ENCODE measurements at places on chromosomes 1 and 21. TPM values are rescaled to one million over a fixed set of nuclear protein-coding genes. Genes with fewer than 3 reads are reported as not detected.

RAD54L gene
- total RNA-seq: 1.8 TPM

CRYAA gene
- not detected for total RNA-seq

DNA sequence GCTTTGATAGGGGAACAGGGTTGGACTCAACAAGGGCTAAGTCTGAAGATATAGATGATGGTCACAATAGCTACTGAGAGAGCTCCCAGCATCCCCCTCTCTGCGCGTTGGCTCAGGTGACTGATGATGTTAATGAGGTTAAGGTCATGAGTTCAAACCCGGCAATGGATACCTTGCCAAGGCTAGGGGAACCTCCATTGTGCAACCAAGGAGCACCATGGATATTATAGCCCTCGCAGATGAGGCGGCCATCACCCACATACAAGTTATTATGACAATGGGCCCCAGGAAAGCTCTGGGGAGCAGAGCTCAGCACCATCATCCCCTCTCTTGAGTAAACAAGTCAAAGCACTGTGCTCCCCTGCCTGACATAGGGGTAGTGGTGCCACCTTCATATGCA is 8.2 kb downstream of the KCNA2 start:
- H3K4me3 ChIP-seq: no peak overlapping the region
- H3K4me1 ChIP-seq: no peaks in the 10 kb centered on the region
- no peaks in the 10 kb centered on the region for H3K36me3 ChIP-seq
- DNase-seq: no peak
- no peaks in the 10 kb centered on the region for H3K27me3 ChIP-seq
- H3K27ac ChIP-seq: no peak overlapping the region

- H3K36me3 ChIP-seq: no peaks in the 10 kb centered on the region
- no peak for DNase-seq
- no peaks in the 10 kb centered on the region for H3K27me3 ChIP-seq
- H3K4me1 ChIP-seq: peaks cover 19% of the 10 kb centered on the region
- H3K4me3 ChIP-seq: no peak overlapping the region
- H3K27ac ChIP-seq: peak overlapping the region; percentile 51
Observed at GRCh38 chr1:160576390-160576789, 2.9 kb downstream of the CD84 start.

DNA sequence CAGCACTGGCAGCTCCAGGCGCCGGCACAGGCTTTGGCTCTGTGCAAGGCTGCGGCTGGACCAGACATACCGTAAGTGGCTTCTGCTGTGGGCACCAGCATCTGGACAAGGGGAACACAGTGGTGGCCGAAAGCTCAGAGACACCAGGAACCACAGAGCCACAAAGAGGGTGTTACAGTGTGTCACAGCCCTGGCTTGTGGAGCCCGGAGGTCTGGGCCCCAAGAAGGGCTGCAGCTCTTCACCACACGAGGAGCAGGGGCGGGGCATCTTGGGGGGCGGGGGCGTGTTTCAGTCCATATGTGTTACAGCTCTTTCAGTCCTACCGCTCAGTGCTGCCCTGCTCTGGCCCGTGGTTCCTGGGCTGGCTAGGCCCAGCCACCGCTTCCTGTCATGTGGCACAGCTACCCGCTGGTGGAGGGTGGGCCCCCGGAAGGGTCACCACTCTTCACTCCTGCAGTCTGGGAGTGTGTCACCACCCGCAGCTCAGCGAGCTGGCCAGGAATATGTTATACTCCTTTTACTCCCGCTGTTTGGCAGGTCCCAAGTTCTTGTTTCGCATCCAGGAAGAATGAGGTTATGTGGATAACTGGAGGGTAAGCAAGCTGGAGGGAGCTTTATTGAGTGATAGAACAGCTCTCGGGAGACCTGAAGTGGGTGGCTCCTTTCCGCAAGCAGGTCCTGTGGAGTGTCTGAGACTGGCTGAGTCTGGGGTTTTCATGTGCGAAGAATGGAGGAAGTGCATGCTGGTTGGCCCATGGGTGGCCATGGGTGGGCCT is 3.3 kb upstream of the LSM10 start:
- H3K4me1 ChIP-seq: peaks cover 50% of the 10 kb centered on the region
- DNase-seq: peak; percentile 70
- peak overlapping the region; percentile 98 for H3K27ac ChIP-seq
- H3K27me3 ChIP-seq: no peaks in the 10 kb centered on the region
- H3K4me3 ChIP-seq: peak overlapping the region; percentile 58
- H3K36me3 ChIP-seq: no peaks in the 10 kb centered on the region

GRCh38 chr1:31560394-31560793 is 15.9 kb upstream of the TINAGL1 start:
- no peak for DNase-seq
- H3K4me3 ChIP-seq: no peak overlapping the region
- no peaks in the 10 kb centered on the region for H3K36me3 ChIP-seq
- H3K27me3 ChIP-seq: no peaks in the 10 kb centered on the region
- H3K4me1 ChIP-seq: no peaks in the 10 kb centered on the region

DNA sequence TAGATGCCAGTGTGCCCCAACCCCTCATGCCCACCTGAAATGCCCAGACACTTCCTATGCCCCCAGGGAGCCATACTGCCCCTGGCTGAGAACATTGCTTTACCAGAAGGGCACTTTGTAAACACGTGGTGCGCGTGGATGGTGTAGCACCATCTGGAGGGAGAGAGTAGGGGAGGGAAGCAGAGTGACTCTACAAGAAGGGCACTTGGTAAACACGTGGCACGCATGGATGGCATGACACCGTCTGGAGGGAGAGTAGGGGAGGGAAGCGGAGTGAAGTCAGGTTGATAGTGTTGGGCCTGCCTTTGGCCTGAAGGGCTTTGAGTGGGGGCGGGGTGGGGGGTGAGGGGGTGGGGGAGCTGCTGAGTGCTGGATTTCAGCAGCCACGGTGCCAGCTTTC is 324.0 kb upstream of the VAMP3 start:
- H3K27me3 ChIP-seq: no peaks in the 10 kb centered on the region
- H3K4me3 ChIP-seq: no peak overlapping the region
- no peaks in the 10 kb centered on the region for H3K36me3 ChIP-seq

ZMYND12 gene
- total RNA-seq: 1.1 TPM

LCE1E gene
- not detected for total RNA-seq

GRCh38 chr1:20719871-20720620 is 2.2 kb upstream of the KIF17 start:
- H3K4me1 ChIP-seq: peaks cover 12% of the 10 kb centered on the region
- no peak for DNase-seq
- peaks cover 12% of the 10 kb centered on the region for H3K27me3 ChIP-seq
- no peak overlapping the region for H3K4me3 ChIP-seq
- no peaks in the 10 kb centered on the region for H3K36me3 ChIP-seq
- H3K27ac ChIP-seq: no peak overlapping the region

DNA sequence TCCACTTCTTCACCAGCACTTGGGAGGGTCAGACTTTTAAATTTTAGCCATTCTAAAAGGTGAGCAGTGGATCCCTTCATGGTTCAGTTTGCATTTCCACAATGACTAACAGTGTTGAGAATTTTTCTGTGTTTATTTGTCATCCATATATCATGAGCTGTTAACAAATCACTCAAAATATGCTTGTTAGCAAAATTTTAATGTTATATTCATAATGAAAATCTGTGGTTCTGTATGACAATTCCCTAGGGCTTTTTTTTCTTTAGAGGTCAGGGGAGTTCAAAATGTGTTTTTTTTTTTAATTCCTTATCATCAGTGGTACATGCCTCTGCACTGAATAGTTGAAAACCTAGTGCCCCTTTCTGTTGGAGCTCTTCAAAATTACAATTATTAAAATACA is 682.2 kb upstream of the ADGRL2 start:
- H3K27me3 ChIP-seq: no peaks in the 10 kb centered on the region
- no peak for DNase-seq
- no peak overlapping the region for H3K27ac ChIP-seq
- no peaks in the 10 kb centered on the region for H3K36me3 ChIP-seq
- no peaks in the 10 kb centered on the region for H3K4me1 ChIP-seq
- H3K4me3 ChIP-seq: no peak overlapping the region

GRCh38 chr1:156050376-156050775 is 3.2 kb downstream of the UBQLN4 start:
- DNase-seq: no peak
- no peak overlapping the region for H3K27ac ChIP-seq
- no peak overlapping the region for H3K4me3 ChIP-seq
- H3K4me1 ChIP-seq: peaks cover 20% of the 10 kb centered on the region
- H3K36me3 ChIP-seq: peaks cover 14% of the 10 kb centered on the region

- no peaks in the 10 kb centered on the region for H3K36me3 ChIP-seq
- H3K27me3 ChIP-seq: no peaks in the 10 kb centered on the region
- DNase-seq: no peak
- no peak within 1 kb of the TSS for H3K27ac ChIP-seq
Observed at GRCh38 chr1:160366731-160367515, at the start of gene NHLH1. Gene NHLH1, plus strand, starts transcription at chr1:160367071. Its CDS starts 3,661 bp downstream, at chr1:160370732.

DNA sequence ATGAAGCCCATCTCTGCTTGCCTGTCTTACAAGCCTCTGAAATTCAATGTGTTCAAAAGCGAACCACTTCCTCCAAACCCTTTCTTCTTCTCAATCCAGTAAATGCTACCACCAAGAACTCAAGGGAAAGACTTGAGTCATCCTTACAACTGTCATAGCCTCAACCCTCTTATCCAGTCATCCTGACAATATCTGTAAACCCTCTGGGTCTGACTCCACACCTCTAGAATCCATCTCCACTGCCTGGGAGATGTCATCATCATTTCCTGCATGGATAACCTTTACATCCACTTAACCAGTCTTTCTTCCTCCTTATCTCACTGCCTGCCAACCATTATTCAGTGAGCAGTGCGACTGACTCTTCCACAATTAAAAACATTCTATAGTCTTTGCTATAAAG is 441.1 kb downstream of the SETD4 start:
- H3K27ac ChIP-seq: no peak overlapping the region
- H3K4me3 ChIP-seq: no peak overlapping the region
- H3K27me3 ChIP-seq: no peaks in the 10 kb centered on the region
- DNase-seq: no peak

ARHGEF19 gene
- total RNA-seq: 15.8 TPM

DMBX1 gene
- not detected for total RNA-seq

TIAM1 gene
- total RNA-seq: 32.3 TPM

- no peak for DNase-seq
- H3K4me3 ChIP-seq: no peak overlapping the region
- no peak overlapping the region for H3K27ac ChIP-seq
- H3K27me3 ChIP-seq: no peaks in the 10 kb centered on the region
Observed at GRCh38 chr1:162361349-162361748, 15.3 kb downstream of the SPATA46 start.

DNA sequence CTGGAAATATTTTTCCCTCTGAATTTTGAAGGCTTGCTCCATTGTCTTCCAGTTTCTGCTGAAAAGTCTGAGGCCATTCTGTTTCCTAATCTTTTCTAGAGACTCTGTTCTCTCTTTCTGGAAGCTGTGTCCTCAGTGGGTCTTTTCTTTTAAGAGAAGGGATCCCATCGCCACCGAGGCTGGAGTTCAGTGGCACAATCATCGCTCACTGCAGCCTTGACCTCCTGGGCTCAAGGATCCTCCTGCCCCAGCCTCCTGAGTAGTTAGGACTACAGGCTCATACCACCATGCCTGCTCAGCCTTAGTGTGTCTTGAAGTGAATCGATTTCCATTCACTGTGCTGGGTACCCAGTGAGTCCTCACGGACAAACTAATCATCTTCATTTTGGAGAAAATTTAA is 9.6 kb upstream of the LRP8 start:
- H3K27me3 ChIP-seq: no peaks in the 10 kb centered on the region
- H3K36me3 ChIP-seq: no peaks in the 10 kb centered on the region
- H3K4me1 ChIP-seq: peaks cover 5% of the 10 kb centered on the region

DNA sequence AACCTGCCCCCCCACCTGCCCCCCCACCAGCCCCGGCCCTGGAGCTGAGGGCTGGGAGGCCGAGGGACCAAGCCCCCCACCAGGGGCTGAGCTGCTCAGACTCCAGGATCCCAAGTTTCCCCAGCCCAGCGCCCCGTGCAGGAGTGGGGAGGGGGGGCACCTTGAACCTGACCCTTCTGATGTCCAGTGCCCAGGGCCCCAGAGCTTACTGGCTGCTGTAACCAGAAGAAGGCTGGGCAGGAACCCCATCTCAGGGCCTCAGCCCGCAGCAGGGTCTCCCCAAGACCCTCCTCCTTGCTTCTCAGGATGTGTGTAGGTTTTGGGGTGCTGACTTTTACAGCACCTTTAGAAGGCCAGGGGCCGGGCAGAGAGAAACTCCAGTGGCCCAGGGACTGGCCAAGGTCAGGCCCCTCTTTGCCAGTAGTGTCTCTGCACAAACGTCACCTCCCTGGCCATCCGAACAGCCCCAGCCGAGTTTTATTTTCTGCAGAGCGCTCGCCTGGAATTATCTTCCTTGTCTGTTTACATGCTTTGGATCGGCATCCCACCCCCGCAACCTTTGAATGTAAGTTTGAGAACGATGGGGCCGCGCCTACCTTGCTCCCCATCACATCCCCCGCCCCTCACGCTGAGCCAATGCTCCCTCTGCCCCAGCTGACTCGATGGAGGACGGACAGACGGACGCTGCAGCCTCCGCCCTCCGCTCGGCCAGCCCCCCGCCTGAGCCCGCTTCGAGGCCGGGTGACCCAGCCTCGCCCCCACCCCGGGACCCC is 70.1 kb upstream of the CASZ1 start:
- DNase-seq: peak; percentile 46
- H3K4me3 ChIP-seq: no peak overlapping the region
- H3K27ac ChIP-seq: no peak overlapping the region
- H3K36me3 ChIP-seq: no peaks in the 10 kb centered on the region
- H3K27me3 ChIP-seq: peaks cover 32% of the 10 kb centered on the region
- peaks cover 13% of the 10 kb centered on the region for H3K4me1 ChIP-seq

DNA sequence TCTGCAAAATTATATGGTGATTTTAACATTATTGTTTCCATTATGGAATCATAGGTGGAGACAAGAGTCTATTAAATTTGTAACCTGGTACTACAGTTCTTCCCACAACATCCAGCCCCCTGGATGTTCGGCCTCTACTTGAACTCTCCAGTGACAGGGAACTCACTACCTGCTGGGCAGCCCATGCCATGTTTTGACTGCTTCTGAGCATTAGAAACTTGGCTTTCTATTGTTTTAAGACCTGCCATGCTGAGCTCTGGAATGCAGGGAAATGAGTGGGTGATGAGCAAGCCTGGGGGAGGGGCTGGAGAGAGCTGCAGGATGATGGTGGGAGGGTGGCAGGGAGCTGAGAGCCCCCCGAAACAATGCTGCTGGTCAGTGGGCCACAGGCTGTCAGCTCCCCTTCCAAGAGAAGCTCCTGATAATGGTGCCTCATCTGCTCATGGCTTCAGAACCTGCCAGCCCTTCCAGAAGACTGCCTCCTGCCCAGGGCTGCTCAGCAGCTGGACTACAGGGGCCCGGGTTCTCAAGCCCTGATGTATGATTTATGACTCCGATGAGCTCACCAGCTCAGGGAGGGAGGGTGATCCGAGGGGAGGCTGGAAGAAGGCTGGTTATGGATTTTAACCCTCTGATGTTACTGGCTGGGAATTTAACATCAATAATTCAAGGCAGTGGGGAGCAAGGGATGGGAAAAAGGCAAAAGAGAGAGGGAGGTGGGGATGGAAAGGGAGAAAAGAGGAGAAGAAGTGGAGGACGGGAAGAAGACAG is 205.0 kb downstream of the HIVEP3 start:
- no peak for DNase-seq
- peaks cover 15% of the 10 kb centered on the region for H3K4me1 ChIP-seq
- no peak overlapping the region for H3K4me3 ChIP-seq
- H3K36me3 ChIP-seq: no peaks in the 10 kb centered on the region
- H3K27ac ChIP-seq: no peak overlapping the region
- no peaks in the 10 kb centered on the region for H3K27me3 ChIP-seq

LCA5L gene
- 0.84 TPM for total RNA-seq
